Neural crest cell (in vitro differentiated cells): ENCODE measurements at places on chromosomes 4 and X.

- no peaks in the 10 kb centered on the region for H3K27me3 ChIP-seq
- no peak overlapping the region for H3K4me3 ChIP-seq
- peaks cover 19% of the 10 kb centered on the region for H3K36me3 ChIP-seq
Measured at GRCh38 chr4:124105212-124105611, 607.3 kb downstream of the ANKRD50 start.

DNA sequence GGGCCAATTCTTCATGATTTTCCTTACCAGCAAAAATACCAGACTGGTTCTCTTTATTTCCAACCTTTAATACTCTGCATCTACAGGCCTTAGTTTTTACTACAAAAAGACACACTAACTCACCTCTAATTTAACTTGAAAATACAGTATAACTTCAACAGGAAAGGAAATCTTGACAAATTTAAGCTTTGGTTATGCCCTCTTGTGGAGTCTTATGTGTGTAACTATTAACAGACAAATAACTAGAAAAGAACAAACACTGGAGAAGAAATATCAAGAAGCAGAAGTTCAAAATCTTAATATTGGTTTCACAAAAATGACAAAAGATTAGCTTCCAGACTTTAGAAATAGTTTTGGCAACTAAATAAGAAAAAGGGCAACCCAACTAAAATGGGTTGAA is 33.0 kb downstream of the PPA2 start:
- no peak for DNase-seq
- no peaks in the 10 kb centered on the region for H3K4me1 ChIP-seq
- no peak overlapping the region for H3K4me3 ChIP-seq
- peaks cover 40% of the 10 kb centered on the region for H3K36me3 ChIP-seq

- DNase-seq: no peak
- no peak overlapping the region for H3K27ac ChIP-seq
- H3K4me3 ChIP-seq: no peak overlapping the region
- H3K27me3 ChIP-seq: no peaks in the 10 kb centered on the region
- H3K36me3 ChIP-seq: no peaks in the 10 kb centered on the region
Measured at GRCh38 chr4:181578911-181579310, 664.3 kb upstream of the TENM3 start.

GRCh38 chr4:150224896-150225591 is 146.8 kb downstream of the DCLK2 start:
- no peak overlapping the region for H3K27ac ChIP-seq
- no peaks in the 10 kb centered on the region for H3K27me3 ChIP-seq
- H3K36me3 ChIP-seq: peaks cover 12% of the 10 kb centered on the region
- DNase-seq: no peak
- H3K4me3 ChIP-seq: no peak overlapping the region
- H3K4me1 ChIP-seq: peaks cover 5% of the 10 kb centered on the region

- H3K27ac ChIP-seq: no peak overlapping the region
- peak overlapping the region; percentile 94 for H3K4me3 ChIP-seq
- peaks cover 33% of the 10 kb centered on the region for H3K27me3 ChIP-seq
- peaks cover 5% of the 10 kb centered on the region for H3K4me1 ChIP-seq
- DNase-seq: no peak
Measured at GRCh38 chrX:81120258-81120935, 81.3 kb downstream of the HMGN5 start.

DNA sequence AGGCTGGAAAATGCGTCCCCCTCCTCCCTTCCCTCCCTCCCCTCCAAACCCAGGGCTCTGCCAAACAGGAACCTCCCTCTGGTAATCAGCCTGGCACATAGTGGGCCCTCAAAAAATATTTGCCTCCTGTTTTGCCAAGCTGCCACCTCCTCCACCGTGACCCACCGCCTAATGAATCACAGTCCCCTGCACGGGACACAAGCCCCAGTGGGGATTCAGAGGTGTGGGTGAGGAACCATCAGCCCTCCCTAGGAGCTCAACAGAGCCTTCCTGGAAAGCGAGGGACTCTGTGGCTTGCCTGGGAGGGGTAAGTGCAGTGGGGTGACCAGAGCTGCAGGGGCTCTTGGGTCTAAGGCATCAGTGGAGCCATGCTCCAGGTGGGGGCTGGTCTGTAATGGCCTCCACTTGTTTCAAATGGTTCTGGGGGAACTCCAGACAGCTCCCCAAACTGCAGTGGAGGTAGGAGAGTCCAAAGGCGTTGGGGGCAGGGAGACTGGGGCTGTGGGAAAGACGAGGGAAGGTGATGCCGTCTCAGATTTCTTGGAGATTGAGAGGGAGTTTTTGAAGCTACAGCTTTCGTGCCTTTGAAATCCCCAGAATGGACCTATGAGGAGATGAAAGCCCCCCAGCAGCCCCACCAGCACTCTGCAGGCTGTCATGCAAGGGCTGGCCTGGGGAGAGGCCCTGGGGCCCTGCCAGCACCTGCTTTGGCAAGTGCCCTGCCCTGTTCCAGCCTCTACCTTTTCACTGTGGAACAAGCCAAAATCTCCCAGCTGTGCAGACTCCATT is 1.0 kb upstream of the PPP2R2C start:
- no peaks in the 10 kb centered on the region for H3K4me1 ChIP-seq
- no peak overlapping the region for H3K4me3 ChIP-seq
- no peak for DNase-seq
- H3K27ac ChIP-seq: no peak overlapping the region
- peaks cover 86% of the 10 kb centered on the region for H3K27me3 ChIP-seq

GRCh38 chrX:150889131-150889530 is 9.3 kb downstream of the CD99L2 start:
- H3K4me1 ChIP-seq: peaks cover 18% of the 10 kb centered on the region
- DNase-seq: no peak
- H3K27me3 ChIP-seq: no peaks in the 10 kb centered on the region

DNA sequence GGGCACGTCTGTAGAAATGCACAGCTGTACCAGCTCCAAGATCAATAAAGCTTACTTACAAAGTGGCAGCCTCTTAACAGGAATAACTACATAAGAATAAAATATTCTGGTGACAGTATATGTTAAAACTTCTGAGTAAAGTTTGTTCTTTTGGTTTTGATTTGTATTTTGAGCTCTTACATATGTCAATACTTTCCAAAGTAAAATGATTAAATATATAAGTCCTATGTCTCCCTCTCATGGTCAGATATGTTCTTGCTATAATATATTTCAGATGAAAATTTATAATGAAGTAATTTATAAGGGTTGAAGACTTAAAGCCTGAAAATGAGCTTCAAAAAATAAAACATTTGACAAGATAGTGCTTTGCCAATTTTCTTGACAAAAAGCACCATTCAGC is 254.4 kb downstream of the NPFFR2 start:
- no peak overlapping the region for H3K4me3 ChIP-seq
- no peaks in the 10 kb centered on the region for H3K36me3 ChIP-seq
- DNase-seq: no peak
- H3K27ac ChIP-seq: no peak overlapping the region
- H3K27me3 ChIP-seq: no peaks in the 10 kb centered on the region
